ENCODE measurements at places on chromosomes 5 and 9.

GRCh38 chr9:71136696-71137095 is 15.3 kb upstream of the TRPM3 start:
- no peak for DNase-seq

DNA sequence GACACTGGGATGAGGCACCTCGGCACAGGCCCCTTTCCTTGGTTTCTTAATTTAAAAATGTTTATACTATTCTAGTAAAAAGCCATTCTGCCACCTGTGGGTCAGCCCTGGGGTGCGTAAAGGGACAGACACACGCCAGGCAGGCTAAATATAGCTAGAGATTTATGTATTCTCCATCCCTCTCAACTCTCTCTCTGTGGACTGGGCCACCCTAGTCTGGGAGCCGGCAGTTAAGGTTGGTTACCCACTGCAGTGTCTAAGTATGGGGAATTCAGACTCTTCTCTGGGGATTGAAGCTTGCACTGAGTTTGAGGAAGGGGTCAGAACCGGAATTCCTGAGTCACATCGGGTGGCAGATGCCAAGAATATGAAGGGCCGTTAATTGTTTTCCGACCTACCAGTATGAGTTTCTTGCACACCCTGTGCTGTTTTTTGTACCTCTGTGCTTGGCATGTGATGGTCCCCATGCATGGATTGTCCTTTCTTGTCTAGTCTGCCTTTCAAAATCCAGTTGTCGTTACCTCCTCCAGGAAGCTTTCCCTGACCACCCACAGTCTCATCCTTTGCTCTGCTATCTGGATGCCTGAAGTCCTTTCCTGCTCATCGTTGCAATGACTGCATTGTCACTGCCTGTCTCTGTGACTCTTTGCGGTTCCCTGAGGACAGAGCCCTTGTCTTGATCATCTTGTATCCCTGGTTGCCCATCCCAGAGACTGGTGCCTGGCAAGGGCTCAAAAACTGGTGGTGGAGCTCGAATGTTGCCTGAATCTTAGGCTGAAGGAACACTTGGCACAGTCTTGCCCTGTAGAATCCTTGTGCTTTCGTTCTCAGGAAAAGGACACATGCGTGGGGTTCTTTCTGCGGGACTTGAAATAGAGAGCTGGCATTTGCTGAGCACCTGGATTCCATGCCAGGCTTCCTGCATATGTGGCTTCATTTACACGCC is 2.1 kb downstream of the NEURL1B start:
- DNase-seq, result no peak

DNA sequence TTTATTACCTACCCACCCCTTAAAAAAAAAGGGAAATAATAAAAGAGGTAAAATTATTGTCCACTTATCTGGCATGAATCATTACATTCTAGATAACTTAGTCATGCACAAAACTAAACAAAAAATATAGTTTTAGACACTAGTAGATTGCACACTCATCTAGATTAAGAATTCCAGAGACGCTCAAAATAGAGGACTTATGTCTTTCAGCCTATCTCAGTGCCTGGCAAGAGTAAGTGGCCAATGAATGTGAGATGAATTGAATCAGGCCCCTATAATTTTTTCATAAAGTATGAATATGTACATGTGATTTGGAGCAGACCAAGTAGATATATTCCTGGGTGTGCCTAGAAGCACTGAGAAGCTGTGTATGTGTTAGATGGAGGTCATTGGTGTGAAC is 2.0 kb upstream of the RXFP3 start:
- DNase-seq, result peak; percentile 12

DNA sequence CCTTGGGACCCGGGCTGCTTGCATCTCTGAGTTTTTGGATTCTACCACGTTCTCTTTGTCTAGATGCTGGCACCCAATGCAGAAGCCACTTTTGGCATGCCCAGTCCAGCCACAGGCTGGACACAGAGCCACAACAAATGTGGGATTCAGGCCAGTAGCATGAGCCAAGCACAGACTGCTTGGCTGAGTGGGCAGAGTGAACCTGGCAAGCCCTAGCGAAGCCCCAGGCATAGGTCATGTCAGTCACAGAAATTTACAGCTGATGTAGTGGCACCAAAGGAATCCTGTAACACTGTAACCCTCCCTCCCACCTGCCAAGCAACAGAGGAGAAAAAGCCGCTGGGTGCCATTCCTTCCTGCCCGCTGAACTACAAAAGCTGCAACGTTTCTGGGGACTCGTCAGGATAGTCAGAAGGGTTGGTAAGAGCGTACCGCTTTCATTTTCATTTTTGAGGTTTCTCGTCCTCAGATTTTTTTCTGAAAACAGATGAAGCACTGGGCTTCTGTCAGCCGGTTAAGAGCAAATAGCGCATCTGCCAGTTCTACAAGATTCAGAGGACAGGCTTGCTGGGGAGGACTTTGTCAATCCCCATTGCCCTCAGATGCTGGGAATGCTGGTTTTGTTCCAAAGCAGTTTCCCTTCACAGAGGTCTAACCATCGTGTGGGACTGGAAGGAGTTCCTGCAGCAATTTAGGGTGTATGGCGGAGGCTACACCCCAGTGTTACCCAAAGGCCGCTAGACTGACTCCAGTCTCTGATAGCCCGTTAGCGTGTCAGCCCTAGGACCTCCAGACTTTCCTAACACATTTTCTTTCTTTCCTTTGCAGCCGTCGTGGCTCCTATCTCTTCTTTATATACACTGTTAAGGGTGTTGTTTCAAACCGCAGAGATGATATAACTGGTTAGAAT is 399.0 kb downstream of the HTR1A start:
- DNase-seq, result no peak

GRCh38 chr9:87519461-87519860 is 21.8 kb downstream of the DAPK1 start:
- no peak for DNase-seq

- no peak for DNase-seq
Measured at GRCh38 chr9:128473104-128473503, 17.3 kb downstream of the ODF2 start.

GRCh38 chr9:137722481-137722880 is 103.7 kb downstream of the EHMT1 start:
- DNase-seq, result no peak

DNA sequence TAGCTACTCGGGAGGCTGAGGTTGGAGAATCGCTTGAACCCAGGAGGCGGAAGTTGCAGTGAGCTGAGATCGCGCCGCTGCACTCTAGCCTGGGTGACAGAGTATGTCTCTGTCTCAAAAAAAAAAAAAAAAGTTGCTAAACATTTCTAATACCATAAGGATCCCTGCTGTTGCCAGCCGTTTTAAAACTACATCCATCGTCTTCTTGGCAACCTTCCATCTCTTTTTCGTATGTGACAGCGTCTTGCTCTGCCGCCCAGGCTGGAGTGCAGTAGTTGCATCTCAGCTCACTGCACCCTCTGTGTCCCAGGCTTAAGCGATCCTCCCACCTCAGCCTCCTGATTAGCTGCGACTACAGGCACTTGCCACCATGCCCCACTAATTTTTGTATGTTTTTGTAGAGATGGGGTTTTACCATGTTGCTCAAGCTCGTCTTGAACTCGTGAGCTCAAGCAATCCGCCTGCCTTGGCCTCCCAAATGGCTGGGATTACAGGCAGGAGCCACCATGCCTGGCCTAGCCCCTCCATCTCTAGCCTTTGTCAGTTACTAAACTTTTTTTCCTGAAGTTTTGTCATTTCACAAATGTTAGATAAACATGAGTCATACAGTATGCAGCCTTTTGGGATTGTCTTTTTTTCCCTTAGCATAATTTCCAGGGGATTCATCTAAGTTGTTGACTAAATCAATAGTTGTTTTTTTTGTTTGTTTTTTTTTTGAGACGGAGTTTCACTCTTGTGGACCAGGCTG is 13.5 kb downstream of the NSD1 start:
- DNase-seq, result no peak

GRCh38 chr9:83196946-83197345 is 134.0 kb upstream of the RASEF start:
- DNase-seq, result no peak

DNA sequence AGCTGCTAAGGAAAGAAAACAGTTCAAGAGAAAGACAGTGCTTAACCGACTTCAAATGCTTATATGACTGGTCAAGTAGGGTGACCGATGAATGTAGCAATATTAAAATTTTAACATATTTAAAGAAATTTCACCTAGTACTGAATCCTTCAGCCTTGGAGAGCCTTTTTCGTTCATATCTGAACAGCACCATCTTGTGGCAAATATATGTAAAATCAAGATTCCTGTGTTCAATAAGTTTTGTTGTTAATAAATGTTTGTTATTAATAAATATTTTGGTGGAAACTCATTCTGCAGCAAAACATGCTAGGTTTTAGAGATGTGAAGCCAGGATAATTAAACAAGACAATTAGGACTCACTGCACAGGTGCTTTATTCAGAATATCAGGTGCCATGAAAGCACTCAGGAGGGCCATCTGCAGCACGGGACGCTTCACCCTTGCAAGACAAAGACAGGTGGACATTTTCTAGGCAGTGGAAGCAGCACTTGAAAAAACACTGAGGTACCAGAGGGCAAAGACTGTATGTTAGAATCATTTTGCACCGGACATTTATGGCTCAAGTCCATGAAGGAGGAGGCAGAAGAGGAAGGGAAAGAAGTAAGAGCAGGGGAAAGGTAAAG is 15.6 kb downstream of the TICAM2 start:
- peak; percentile 64 for DNase-seq

DNA sequence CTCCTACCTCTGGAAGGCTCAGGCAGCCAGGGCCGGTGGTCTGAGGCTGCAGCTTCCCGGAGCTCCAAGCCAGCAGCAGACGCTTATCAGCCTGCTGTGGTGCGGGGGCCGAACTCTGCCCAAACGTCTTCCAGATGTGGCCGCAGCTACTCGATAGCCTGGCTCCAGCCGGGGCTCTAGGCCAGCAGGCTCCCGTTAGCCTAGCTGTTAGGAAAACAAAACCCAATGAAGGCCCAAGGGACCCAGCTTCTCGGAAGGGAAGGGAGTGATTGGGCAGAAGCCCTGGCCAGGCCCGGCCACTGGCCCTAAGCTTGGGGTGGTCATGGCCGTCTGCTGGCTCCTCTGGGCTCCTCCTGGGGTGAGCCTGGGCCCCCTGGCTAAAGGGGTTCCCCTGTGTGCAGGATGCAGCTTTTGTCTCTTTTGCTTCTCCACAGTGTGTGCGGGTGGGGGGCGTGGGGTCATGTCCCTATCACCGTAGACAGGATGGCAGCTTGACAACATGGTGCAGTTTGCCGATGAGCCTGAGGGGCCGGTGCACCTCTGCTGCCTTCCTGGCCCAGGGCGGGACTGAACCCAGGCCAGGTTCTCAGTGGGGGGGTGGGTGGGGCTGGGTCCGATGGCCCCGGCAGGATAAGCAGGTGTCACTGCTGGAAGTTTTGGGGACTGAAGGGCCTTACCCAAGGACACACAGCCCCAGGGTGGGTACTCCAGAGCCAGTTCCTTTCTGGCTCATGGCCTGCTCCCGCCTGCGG is 18.7 kb downstream of the MYMK start:
- DNase-seq, result no peak

DNA sequence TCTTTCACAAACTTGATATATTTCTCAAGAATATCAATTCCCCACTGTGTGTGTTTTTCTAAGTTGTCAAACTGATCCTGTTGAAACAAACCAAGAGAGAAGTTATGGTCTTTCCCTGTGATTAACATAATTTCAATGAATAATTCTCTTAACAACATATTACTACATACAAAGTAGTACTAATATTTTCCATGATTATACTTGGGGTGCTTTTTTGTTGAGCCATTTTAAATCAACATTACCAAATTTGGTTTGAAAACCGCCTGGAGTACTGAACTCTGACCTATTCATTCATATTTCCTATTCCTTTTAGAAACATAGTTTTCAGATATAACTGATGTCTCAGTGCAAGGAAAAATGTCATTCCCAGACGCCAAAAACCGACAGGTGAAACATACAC is 48.1 kb downstream of the FNBP1 start:
- DNase-seq, result no peak

DNA sequence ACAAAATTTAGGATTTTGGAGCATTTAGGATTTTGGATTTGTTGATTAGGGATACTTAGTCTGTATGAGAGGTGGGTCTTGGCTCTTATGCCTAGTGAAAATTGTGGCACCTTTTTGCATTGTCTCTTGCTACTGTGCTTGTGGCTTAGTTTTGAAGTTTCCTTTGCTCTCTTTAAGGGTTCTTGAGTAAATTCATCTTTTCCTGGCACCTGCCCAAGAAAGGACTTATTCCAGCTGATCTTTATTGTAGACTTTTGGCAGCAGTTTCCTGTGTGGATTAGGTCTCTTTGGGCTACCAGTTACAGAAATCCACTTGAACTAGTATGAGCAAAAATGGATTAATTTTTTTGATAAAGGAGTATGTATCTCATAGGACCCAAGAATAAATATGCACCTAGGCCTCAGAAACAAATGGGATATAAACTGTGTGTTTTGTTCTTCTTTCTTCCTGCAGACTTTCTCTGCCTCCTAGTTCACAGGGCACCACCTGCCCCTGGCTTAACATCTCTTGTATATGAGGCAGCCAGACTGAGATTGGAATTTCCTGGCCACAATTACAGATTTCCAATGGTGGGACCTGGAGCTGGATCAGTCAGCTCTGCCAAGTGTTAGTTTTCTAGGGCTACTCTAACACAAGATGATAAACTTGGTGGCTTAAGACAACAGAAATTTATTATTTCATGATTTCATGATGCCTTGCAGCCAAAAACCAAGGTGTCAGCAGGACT is 44.6 kb downstream of the FOCAD start:
- DNase-seq, result no peak

GRCh38 chr5:6551287-6551954 is 81.4 kb downstream of the NSUN2 start:
- DNase-seq, result no peak

GRCh38 chr5:15002173-15002572 is 130.6 kb upstream of the ANKH start:
- no peak for DNase-seq

GRCh38 chr9:131228988-131229387 is 47.3 kb downstream of the FAM78A start:
- no peak for DNase-seq

- DNase-seq, result no peak
Measured at GRCh38 chr5:138459311-138459933, 5.9 kb upstream of the EGR1 start.

GRCh38 chr5:120655828-120656435 is 191.8 kb downstream of the PRR16 start:
- peak; percentile 43 for DNase-seq

DNA sequence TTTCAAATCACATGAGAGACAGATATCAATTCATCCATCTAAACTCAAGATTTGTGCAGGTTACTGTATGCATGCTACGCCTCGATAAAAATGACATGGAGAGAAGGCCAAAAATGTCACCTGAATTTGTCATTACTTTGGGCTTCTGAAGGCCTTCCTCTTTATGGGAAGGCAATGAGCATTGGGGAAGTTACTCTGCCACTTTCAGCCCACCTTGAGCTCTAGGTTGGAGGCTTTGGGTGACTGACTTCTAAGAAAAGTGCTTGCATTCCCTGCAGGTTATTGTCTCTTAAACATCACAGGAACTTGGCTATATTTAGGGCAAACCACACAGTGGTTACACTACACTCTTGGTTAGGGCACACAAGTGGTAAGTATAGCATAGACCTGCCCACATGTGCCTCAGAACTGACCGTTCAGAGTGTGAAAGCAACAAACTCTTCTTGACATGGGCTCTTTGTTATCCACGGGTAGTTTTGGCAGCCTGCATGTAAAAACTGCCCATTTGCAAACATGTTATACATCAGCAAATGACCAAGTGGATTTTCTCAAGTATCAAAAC is 169.5 kb downstream of the ZNF608 start:
- DNase-seq, result no peak

- DNase-seq, result no peak
Measured at GRCh38 chr9:130985029-130985428, 23.9 kb upstream of the LAMC3 start.

Measured in RKO (cell line).